Stimulated activated CD4-positive, alpha-beta T cell treated with anti-CD3 and anti-CD28 coated beads, Interleukin-1b, Interleukin-23, amount 100 ng/mL, for 1 hour (primary cell): ENCODE measurements at places on chromosomes 3 and 15.

DNA sequence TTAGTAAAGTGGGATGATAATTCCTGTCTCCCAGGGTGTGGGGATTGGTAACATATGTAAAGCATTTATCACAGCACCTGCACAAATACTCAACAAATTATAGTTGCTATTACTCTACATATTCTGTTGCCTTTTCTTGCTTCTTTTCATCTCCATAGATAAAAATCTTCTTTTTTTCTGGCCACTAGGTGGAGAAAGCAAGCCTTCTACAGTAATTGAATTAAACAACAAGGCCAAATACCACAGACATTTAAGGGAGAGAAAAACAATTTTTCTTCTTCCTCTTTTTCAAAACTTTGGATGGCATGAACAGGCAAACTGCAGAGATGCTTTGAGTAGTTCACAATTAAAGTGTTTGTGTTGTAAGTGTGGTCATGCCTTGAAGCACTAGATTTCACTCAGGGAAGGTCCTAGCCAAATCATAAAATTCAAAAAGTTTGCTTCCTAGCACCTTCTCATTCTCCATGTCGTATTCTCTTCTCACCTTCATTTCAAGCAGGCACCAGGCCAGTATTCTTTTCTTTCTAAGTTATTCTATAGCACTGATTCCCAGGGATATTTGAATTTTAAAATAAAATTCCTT lies 493.4 kb upstream of the TGFBR2 start:
- no peak for DNase-seq

DNA sequence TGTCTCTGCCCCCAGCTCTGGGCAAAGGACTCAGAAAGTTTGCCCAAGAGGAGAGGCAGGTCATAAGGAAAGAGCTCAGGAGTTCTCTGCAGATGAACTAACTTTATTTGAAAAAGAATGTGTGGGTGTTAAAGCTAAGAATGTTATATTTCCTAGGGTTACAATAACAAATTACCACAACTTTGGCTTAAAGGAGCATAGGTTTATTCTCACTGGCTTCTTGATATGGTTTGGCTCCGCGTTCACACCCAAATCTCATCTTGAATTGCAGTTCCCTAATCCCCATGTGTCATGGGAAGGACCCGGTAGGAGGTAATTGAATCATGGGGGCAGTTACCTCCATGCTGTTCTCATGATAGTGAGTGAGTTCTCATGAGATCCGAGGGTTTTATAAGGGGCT lies 383.7 kb upstream of the CFAP20DC start:
- no peak for DNase-seq

- no peak for DNase-seq
Observed at GRCh38 chr3:150306083-150306482, 102.0 kb upstream of the TSC22D2 start.

GRCh38 chr3:44065311-44066094 lies 176.2 kb upstream of the TOPAZ1 start:
- no peak for DNase-seq

GRCh38 chr15:28017423-28017924 lies 81.6 kb downstream of the OCA2 start:
- no peak for DNase-seq

DNA sequence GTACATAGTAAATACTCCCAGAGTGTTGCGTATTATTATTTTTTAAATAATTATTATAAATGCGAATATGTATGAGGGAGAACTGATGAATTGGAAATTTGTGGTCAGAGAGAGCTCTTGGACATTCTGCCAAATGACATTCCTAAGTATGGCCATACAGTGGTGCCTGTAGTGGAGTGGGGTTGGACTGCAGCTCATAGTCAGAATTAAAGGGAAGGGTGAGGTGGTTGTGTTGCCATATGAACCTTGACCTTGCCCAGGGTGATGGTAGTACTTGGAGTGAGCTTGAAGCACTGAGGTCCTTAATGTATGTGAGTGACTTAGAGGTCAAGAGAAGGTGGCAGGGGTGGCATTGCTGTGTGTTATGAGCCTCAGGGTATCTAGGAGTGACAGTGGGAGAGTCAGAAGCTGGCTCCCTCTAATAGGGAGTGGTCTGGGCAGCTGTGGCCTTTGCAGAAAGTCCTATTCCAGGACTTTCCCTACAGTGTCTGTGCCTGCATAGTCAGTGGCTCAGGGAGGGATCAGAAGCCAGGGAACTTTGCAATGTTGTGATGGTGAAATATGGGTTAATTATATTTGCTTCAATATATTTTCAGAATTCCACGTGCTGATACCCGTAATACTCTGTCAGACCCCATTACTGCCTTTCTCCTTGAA lies 26.2 kb downstream of the PDE8A start:
- DNase-seq, result no peak

GRCh38 chr3:150784747-150785125 lies 21.8 kb upstream of the SIAH2 start:
- no peak for DNase-seq

- no peak for DNase-seq
Observed at GRCh38 chr3:115835946-115836345, 212.6 kb downstream of the GAP43 start.
